ENCODE measurements at places on chromosomes 2 and 18. TPM values are rescaled to one million over a fixed set of nuclear protein-coding genes. Genes with fewer than 3 reads are reported as not detected.

The LIMS4 gene
- 2.4 TPM for total RNA-seq

DNA sequence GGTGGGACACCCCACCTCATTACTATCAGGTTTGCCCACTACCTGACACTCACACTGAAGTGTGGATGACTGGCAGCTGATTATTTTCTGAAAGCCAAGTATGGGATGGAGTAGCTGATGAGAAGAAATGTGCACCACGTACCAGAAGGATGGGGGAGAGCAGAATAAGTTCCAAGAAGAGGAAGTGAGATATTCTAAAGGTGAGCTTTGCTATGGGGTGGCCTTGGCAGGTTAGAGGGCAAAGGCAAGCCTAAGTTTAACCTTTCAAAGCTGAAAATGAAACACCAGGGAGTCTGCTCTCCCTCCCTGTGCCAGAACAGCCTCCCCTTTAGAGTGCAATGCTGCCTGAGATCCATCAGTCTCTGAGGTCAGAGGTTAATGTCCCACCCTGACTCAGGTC is 196.1 kb upstream of the OSR1 start:
- no peak for DNase-seq

- no peak for DNase-seq
Observed at GRCh38 chr2:13000664-13001363, 284.1 kb downstream of the TRIB2 start.

The CNGA3 gene
- total RNA-seq = not detected

The NBAS gene
- 28.8 TPM for total RNA-seq
